ENCODE measurements at places on chromosomes 5 and 9.

DNA sequence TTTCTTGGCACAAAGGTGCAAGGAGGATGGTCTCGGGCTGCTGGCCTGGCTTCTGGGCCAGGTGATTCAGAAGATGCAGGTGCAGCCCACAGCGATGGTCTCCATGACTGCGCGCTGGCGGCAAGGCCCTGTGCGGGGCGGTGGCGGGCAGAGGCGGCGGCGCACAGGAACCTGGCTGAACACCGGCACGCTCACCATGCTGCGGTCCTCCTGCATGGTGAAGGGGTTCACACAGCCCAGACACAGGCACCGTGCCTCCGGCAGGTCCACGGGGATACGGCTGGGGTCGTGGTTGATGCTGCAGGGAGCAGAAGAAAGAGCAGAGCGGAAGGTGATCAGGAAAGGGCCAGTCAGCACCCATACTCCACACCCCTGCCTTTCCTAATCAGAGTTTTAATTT is 4.8 kb downstream of the IL17B start:
- no peak for DNase-seq

GRCh38 chr9:137113385-137114159 is 961 bp downstream of the DPP7 start:
- no peak for DNase-seq

DNA sequence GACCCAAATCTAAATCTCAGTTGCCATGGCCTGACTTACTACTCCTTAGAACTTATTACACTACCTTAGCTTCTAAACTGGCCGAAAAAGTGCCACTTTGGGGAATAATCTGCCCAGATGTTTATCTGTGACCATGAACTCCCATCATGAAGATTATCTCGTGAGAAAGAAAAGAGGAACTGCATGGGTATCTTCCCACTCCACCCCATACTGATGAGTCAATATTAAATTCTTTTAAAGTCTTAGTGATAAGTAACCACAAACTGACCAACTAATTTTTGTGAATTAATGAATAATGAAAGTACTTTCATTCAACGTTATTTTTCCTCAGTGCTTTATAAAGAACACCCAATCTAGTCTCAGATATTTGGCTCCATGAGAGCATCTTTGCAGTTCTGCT is 493.5 kb downstream of the EBF1 start:
- no peak for DNase-seq

DNA sequence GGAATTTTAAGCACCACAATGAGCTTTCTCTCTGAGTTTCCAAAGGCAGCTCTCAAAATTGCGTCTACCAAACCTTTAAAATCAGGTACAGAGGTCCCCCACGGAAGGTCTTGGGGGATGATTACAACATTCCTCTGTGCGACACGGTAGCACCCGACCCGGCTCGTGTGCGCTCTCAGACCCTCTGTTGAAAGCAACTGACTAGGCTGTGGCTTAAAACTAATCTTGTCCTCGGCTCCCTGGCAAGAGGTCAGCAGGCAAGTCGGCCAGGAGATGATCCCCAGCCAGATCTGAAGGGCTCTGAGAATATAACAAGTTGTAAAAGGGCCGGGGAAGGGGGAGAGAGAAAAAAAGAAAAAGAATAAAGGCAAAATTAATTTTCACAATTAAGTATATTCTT is 92.6 kb upstream of the LMX1B start:
- no peak for DNase-seq

- DNase-seq, result no peak
Measured at GRCh38 chr5:163381832-163382231, 55.6 kb upstream of the CCNG1 start.

DNA sequence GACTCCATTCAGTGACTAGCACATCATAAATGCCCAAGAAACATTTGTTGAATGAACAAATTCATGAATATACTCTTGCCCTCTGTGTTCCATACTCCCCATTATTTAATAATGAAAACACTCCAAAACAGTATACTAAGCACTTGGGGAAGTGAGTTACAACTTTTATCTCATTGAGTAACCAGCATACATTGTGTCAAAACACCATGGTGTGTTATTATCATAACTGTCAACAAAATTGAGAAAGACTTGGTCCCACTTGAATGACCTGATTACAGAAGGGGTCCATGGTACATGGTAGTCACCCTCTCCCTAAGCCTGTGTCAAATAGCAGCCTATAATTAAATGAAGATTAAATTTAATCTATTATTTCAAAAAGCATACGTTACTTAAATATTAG is 16.2 kb downstream of the ANKH start:
- no peak for DNase-seq

DNA sequence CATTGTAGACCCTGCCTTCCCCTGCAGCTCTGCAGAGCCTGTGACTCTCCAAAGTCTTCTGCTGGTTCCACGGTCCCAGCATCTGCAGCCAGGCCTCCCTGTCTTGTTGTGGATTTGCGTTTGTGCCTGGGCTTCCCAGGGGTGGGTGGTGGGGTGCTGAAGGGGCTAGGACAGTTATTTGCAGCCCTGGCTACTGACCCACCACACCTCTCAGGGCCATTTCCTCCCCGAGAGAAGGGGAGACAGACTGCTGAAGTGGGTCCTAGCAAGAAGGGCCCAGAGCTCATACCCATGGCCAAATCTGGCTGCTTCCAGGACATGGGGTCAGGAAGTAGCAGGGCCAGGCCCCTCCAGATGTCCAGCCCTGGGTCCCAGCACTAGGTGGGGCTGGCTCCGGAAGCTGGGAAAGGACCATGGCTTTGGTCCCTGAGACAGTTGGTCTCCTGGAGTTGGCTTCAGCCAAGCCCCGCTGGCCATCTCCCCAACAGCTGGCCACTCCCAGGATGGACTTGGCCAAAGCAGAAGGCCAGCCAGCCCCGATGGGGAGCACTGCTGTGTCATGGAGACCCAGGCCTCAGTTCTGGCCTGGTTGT is 26.3 kb downstream of the GSN start:
- no peak for DNase-seq

DNA sequence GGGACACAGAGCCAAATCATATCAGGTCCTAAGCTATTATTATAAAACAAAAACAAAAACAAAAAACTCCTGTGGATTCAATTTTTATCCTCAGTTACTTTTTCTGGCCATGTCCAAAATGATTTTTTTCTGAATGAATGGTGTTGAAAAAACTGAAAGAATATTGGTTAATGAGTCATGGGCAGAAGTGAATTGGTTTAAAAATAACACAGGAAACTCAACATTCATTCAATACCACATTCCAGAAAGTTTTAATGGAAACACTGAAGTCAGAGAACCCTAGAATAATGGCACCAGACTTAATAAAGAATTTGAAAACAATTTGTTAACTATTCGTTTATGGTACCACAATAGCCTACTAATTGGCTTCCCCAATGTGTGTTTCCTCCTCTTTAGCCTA is 102.4 kb upstream of the CDH9 start:
- DNase-seq, result no peak

- no peak for DNase-seq
Measured at GRCh38 chr5:145230781-145231180, 604.4 kb downstream of the PRELID2 start.

- no peak for DNase-seq
Measured at GRCh38 chr9:70496244-70496643, 81.8 kb upstream of the KLF9 start.

GRCh38 chr9:113950195-113951031 is 74.3 kb downstream of the ZNF618 start:
- DNase-seq, result no peak

- DNase-seq, result no peak
Measured at GRCh38 chr5:159067201-159067600, 32.5 kb downstream of the EBF1 start.

DNA sequence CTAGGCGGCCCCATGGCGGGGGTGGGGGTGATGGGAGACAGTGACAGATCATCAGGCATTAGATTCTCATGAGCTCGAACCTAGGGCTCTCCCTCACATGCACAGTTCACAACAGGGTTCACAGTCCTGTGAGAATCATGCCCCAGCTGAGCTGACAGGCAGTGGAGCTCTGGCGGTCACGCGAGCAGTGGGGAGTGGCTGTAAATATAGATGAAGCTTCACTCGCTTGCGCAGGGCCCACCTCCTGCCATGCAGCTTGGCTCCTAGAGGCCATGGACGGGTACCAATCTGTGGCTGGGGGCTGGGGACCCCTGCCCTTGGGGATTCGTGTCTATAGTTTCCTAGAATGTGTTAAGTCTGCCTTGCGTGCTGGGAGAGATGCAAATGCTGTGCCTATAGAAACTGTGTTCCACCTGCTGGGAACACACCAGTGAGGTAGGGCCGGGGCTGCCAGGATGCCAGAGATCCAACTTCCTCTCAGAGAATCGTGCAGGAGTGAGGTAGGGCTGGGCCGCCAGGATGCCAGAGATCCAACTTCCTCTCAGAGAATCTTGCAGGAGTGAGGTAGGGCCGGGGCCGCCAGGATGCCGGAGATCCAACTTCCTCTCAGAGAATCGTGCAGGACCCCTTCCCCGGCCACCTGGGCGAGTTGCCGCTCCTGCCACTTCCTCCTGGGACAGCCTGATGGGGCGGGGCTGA is 14.1 kb upstream of the EXOC3 start:
- no peak for DNase-seq
